ENCODE measurements at places on chromosomes 4 and X.

GRCh38 chrX:107713543-107714205 lies 61.9 kb downstream of the TSC22D3 start:
- DNase-seq = no peak

GRCh38 chrX:3393178-3393577 lies 46.7 kb upstream of the MXRA5 start:
- no peak for DNase-seq

- no peak for DNase-seq
Observed at GRCh38 chr4:81031796-81032551, 1.5 kb downstream of the BMP3 start.

- no peak for DNase-seq
Observed at GRCh38 chr4:164856396-164856795, 20.6 kb upstream of the APELA start.

DNA sequence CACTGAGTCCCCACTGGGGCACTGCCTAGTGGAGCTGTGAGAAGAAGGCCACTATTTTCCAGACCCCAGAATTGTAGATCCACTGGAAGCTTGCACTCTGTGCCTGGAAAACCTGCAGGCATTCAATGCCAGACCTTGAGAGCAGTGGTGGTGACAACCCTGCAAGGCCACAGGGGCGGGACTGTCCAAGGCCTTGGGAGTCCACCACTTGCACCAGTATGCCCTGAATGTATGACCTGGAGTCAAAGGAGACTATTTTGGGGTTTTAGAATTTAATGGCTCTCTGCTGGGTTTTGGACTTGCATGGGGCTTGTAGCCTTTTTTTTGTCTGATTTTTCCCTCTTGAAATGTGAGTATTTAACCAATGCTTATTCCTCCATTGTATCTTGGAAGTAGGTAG lies 145.8 kb downstream of the MSN start:
- no peak for DNase-seq

GRCh38 chr4:122826079-122826527 lies 528 bp upstream of the FGF2 start:
- no peak for DNase-seq

DNA sequence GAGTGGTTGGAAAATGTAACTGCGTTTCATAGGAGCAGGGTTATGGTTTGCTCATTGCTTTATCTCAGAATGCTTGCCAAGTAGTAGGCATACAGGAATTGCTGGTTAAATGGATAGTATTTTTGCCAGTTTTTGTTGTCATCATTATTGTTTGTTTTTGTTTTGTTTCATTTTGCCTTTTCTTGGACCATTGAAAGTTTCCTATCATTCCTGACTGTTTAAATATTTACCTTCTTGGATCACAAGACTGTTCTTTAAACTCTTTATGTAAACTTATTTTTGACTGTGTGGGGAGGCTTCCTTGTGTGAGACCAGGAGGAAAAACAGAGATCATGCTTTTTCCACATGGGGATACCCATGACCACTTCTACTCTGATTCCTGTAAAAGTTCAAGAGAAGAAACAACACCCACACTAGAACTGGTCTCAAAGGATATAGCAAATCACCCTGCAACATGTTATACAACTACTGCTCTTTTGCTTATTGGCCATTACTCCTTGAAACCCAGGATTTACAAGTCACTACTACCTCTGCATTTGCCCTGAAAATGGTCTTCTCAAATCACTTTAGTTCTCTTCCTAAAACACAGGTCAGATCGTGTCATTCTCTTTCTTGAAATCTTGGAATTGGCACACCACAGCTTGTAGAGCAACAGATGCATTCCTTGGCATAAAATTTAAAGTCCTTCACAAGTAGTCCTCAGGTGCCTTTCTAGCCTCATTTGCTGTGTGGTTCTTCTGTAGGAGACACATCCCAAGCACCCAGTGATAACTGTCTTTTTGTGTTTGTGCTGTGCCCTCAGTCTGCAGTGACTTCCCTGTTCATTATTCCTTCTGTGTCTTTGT lies 51.3 kb downstream of the FNIP2 start:
- DNase-seq = no peak

DNA sequence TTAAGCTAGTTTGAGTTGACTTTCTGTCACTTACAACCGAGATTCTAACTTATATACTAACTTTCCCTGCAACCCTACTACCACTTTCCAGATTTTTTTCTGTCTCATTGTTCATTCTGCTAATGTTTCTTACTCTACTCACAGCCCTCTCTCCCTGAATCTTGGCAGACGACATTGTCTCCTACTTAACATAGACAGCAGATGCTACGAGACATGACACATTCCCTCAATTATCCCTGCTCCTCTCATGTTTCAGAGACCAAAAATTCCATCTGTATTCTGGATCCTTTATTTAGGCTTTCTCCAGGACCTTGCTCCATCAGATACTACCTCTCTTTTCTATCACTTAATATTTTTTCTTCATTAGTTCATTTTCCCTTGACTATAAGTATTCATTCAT lies 379.1 kb upstream of the TEX13C start:
- no peak for DNase-seq

DNA sequence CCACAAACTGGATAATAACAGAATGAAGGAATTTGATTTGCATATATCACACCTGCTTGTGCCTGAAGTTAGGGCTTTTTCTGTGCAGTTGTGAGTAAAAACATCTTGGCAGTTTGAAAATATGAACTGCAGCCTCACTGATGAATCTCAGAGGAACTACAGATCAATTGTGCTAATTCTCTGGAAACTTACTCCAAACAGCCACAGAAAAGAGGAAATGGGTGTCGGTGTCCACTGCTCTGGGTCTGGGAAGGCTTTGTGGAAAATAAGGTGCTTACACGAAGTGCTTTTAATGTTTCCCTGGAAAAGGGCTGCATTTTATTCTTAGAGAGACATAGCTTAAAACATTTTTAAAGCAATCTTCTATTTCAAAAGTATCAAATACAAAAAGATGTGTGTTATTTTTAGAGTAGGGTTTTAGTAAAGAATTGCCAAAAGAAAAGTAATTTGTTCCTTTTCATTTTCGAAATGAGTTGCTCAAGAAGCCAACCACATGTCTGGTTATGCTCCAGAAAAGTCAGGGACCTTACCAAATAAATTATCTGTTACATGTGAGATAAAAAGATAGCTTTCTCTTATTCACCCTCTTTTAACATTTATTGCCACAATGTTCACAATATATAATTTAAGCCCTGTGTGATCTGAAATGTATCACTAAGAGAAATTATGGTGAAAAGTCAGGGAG lies 240.1 kb downstream of the FRAS1 start:
- no peak for DNase-seq

- DNase-seq = no peak
Observed at GRCh38 chrX:140572724-140573123, 67.9 kb upstream of the SOX3 start.
